ENCODE measurements at places on chromosomes 16 and 17. TPM values are rescaled to one million over a fixed set of nuclear protein-coding genes. Genes with fewer than 3 reads are reported as not detected.

Gene FZD2
- polyA plus RNA-seq, result 1.7 TPM

Gene ARMC5
- polyA plus RNA-seq, result 19.7 TPM

Gene LCAT
- 51.9 TPM for polyA plus RNA-seq

Gene XYLT1
- 2.2 TPM for polyA plus RNA-seq

Gene SLFN13
- 4.2 TPM for polyA plus RNA-seq

Gene TGFB1I1
- polyA plus RNA-seq, result 9.2 TPM

Gene TMEM88
- 29.1 TPM for polyA plus RNA-seq

Gene TEX14
- 0.46 TPM for polyA plus RNA-seq

Gene FKBP10
- 9.6 TPM for polyA plus RNA-seq

Gene SRL
- 1.1 TPM for polyA plus RNA-seq

Gene CNTROB
- polyA plus RNA-seq, result 39.0 TPM

Gene SLFN5
- polyA plus RNA-seq, result 24.8 TPM

Gene CFAP52
- polyA plus RNA-seq, result 1.6 TPM

Gene TNFSF13
- polyA plus RNA-seq, result 19.6 TPM

Gene RAD51D
- 5.9 TPM for polyA plus RNA-seq

All from thymus (tissue), 14 donors.